ENCODE measurements at places on chromosomes 11 and 22.
A peak's percentile ranks its signal among the peaks of the same experiment; 100 is the strongest.

GRCh38 chr11:102289592-102289991 lies 27.7 kb upstream of the BIRC3 start:
- no peak for DNase-seq

DNA sequence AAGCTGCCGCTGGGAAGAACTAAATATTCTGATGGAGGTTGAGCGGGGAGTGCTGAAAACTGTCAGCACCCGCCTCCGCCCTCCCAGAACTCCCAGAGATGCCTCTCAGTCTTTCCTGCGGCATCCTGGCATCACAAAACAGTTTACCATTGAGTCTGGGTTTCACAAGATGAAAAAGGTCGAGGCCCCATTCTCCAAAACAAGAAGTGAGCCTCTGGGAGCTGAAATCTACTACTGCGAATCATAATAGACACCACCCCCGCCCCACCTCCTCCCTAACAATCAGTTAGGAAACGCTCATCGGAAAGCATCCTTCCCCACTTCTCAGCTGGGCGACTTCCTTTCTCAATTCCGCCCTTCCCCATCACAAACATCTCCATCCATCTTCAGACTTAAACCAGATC lies 1.0 kb downstream of the SUN2 start:
- DNase-seq = no peak

DNA sequence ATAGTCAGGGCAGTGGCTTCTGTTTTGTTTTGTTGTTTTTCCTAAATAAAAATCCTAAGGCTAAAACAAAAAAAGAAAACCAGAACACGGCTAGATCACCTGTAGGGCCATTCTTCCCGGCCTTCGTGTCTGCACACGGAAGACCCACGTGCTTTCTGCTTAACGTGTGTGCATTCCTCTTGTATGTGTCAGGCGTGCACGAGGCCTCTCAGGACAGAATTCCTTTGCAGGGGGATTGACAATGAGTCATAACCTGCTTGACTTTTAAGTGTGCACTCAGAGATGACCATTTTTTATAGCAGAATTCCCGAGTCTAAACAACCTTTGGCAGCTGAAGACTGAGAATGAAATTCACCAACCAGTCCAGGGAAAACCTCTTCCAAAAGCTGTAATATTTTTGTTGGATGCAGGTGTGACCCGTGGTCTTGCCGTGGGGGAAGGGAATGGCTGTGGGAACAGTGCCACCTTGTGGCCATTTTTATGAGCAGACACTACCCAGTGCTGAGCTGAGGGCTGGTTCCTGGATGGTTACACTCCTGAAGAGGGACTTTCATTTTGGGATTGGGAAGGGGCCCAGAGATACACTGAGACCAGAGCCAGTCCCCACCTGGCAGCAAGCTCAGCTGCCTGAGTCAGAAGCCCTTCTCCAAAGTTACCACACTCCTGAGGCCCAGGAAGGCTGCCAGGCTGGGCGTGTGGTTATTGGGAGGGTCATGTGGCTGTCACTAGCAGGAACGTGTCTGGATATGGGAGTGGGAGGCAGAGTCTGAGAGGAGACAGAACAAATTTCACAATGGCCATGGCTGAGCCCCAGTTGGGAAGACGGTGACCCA lies 35.7 kb upstream of the DKK3 start:
- peak; percentile 80 for DNase-seq

DNA sequence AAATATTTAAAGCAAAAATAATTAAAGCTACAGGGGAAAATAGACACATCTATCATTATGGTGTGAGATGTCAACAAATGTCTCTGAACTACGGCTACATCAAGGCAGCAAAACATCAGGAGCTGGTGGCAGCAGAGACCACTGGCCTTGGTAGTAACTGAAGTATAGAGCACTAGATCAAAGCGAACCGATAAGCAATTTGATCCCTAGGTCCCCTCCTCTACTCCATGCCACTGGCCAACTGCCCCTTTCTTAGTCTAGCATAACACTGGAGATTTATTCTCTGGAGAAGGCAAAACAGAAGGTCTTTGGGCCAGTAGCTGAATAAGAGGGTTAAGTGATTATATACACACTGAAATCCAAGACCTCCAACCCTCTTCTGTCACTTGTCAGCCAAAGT lies 13.6 kb upstream of the RAB3IL1 start:
- DNase-seq = no peak

GRCh38 chr11:12239804-12240371 lies 129.5 kb downstream of the MICAL2 start:
- DNase-seq = no peak

DNA sequence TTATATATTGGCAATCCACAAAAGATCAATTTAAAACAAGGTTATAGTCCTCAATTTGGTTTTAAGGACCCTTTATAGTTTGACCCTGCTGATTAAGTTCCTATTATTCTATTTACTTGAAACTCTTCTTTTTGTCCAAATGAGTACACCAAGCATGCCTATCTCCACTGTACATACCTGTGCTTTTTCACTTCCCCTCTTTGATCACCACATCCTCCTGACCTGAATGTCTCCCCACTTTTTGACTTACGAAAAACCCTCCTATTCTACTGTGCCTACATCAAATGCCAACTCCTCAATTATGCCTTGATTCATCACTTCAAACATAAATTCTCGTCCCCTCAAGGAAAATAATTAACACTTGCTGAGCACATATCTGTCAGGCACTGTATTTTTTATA lies 113.5 kb downstream of the SOX6 start:
- DNase-seq = no peak

GRCh38 chr11:75223954-75224643 lies 16.5 kb upstream of the TPBGL start:
- DNase-seq = no peak

DNA sequence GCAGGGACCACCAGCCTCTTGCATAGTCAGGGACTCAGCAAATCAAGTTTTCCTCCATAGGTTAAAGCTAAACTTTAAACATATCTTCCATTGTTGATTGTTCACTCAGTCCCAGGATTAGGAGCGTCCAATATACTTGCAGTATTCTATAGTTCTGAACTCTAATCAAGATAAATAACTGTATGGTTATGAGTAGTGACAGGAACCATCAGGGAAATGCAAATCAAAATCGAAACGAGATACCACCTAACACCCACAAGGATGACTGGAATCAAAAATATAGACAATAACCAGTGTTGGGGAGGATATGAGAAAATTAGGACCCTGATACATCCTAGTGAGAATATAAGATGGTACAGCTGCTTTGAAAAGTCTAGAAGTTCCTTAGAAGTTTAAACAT lies 190.0 kb downstream of the ETS1 start:
- no peak for DNase-seq

DNA sequence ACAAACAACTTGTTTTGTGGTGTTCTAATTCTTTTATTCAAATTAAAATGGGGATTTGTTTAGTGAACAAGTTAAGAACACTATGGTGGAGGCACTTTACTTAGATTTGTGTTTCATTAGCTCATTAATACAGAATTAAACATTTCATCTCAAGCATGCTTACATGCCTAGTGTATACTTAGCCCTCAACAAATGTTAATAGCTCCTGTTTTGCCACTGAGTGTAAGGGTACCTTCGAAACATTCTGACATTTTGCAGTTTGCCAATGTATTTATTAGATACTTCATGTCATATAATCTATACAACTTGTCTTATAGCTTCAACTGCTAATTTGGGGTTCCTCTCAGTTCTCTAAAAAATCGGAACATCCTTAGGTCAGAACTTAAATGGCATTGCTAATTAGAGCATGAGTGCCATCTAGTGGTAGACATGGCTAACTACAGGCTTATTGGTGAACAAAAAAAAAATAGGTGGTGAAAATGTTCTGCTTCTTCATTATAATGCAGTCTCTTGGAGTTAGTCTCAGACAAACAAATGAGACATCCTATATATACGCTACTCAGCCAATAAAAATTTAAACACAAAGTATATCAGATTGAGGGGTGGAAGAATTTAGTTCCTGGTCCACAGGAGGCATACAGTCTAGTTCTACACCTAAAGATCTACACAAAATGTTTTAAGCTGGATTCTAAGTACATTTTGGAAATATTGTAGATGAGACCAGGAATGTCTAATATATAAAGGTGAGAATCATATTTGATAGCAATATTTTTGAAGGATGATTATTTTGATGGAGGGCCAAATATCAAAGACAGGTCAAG lies 4.9 kb upstream of the CNTN5 start:
- no peak for DNase-seq

- no peak for DNase-seq
These were observed 5.1 kb downstream of the TMEM121B start for GRCh38 chr22:17115945-17116565.

DNA sequence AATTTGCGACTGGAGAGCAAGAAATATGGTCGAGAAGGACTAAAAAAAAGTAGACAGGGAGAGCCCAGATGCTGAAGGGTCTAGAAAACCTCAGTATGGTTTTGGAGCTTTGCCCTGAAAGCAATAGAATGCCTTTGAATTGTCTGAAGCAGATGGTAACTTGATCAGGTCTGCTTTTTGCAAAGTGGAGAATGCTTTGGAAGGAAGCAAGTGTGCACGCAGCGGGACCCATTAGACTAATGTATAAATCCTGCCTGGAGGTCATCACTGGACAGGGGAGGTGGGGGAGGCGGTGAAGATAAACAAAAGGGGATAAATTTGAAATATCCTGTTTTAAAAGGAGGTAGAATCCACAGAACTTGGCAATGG lies 757 bp upstream of the HINFP start:
- DNase-seq = no peak

GRCh38 chr11:75595429-75595828 lies 33.4 kb downstream of the SERPINH1 start:
- DNase-seq = no peak

GRCh38 chr11:7522546-7522945 lies 8.7 kb downstream of the PPFIBP2 start:
- DNase-seq = no peak

GRCh38 chr11:122165607-122166371 lies 49.8 kb upstream of the BLID start:
- no peak for DNase-seq

DNA sequence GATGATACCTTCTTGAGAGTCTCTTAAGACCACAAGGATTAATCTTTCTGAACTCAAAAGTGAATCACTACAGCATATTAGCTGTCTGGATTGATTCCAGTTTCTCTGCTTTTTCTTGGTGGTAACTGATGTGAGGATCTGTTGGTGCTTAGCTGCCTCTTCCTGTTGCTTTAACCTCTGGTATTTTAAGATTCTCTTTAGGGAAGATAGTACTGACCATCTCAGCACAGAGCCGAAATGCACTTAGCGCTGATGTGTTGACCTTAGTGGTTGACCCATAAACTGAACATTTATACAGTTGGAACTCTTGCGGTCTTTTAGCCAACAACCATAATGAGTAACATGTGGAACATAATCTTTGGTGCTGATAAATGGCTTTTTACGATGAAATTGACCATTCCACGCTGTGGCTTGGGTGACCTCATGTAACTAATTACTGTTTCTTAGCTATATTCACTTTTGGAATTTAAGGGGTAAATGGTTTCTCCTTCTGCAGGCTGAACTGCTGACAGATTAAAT lies 33.7 kb downstream of the APLP2 start:
- no peak for DNase-seq

GRCh38 chr11:74002832-74003231 lies 6.1 kb downstream of the UCP3 start:
- DNase-seq = peak; percentile 17

DNA sequence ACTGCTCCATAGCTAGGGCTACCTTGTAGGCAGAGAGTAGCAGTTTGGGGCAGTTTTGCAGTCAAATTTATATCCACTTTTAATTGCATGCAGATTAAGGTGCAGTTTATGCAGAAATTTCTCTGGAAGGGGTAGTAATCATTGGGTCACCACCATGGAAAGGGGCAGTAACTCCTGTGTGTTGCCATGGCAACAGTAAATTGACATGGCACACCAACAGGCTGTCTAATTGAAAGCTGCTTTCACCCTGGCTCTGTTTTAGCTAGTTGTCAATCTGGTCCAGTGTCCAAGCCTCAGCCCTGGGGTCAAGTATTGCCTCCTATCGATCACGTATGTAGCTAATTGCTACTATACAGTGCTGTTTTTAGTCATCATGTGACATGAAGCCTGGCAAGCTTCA lies 786.1 kb upstream of the CNTN5 start:
- DNase-seq = no peak
